H1 (cell line): ENCODE measurements at places on chromosomes 1 and 21. TPM values are rescaled to one million over a fixed set of nuclear protein-coding genes. Genes with fewer than 3 reads are reported as not detected.

Gene MAN1C1
- 7.7 and 7.8 TPM in 2 replicates for total RNA-seq

Gene ADGRL4
- 0.48 and 0.60 TPM in 2 replicates for total RNA-seq

Gene DNAH14
- 40.7 and 47.0 TPM in 2 replicates for total RNA-seq

Gene CSF3R
- total RNA-seq, result not detected in 2 replicates

DNA sequence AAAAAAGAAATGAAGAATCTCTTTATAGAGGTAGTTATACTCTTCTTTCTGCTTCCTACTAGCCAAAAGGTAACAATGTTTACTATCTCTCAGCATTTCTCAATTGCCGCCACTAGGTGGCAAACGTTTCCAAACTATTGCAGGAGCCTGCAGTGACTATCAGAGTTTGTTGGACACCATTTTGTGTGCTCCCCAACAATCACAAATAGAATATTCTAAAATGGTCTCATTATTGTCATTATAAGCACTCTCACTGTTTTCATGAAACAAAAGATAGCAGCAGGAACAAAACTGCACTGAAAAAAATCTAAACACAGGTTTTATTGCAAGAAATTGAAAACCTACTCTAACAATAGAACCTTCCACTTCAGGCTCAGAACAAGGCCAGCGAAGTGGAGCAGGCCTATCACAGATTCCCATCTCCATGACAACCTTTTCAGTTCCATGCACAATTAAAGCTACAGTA, 83.9 kb upstream of the PLPPR4 start:
- peak; percentile 23 for DNase-seq

- DNase-seq, result no peak
These were observed 4.0 kb downstream of the RNF11 start for GRCh38 chr1:51240084-51240483.

- DNase-seq, result no peak
These were observed 48.9 kb upstream of the PTGFR start for GRCh38 chr1:78441921-78442320.

DNA sequence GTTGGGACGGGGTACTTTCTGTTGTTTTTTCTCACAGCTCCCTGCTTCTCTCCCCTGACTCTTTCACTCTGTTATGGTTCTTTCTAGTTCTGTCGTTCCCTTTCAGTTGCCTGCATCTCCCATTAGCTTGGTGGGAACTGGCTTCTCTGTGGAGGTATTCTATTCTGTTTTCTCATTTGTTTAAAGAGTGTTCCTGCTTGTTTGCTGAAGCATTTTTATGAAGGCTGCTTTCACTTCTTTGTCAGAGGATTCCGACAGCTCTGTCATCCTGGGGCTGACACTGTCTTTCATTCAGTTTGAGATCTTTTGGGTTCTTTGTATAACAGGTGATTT, 96.0 kb upstream of the COL6A1 start:
- DNase-seq, result no peak

DNA sequence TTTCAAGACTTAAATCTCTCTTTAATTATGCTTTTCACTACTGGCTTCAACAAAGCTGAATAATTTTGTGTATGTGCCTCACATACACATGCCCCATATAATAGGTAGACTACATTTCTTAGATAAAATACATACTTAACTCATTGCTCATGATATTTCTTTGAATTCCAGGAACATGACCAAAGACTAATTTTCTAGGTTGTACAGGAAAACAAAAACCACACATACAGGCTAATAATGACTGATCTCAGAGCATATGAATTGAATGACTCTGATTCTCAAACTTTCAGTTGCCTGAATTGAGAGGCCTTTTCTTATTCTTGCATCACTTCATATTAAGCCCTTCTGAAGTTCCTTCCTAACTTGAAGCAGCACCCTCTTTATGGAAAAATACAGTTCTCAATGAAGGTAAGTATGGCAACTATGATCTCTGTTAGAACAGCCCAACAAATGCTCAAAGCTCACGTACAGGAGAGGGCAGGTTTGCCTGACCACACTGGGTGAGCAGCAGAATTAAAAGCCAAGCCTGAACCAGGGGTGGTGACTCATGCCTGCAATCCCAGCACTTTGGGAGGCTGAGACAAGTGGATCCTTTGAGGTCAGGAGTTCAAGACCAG, 22.6 kb upstream of the UAP1 start:
- no peak for DNase-seq
